ENCODE measurements at places on chromosomes 2 and 18. TPM values are rescaled to one million over a fixed set of nuclear protein-coding genes. Genes with fewer than 3 reads are reported as not detected.

- no peak for DNase-seq
These were observed 13.7 kb downstream of the VAPA start for GRCh38 chr18:9927392-9928063.

DNA sequence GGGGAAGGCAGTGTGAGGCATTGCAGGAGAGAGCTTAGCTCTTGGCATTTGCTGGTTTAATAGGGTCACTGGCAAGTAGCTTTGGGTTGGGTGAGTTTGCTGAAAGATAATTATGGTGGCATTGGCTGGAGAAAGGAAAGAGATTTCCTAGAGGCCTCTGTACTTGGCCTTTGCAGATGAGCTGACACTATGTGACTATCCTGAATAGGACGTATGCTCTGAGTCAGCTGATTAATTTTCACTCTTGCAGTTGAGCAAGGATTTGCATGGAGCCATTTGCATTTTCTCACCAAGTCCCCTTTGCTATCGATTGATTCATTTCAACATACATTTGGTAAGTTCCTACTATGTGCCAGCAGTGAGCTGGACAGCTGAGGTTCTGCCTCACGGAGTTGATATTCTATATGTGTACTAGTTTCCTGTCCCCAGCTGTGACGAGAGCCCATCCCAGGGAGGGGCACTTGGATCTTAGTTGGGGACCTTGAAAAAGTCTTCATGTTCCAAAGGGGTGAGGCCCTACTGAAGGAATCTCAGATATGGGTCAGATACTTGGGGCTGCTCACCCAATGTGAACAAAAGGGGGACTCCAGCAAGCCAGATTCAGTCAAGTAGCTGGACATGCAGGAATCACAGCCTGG, 245.7 kb downstream of the LOXHD1 start:
- no peak for DNase-seq

DNA sequence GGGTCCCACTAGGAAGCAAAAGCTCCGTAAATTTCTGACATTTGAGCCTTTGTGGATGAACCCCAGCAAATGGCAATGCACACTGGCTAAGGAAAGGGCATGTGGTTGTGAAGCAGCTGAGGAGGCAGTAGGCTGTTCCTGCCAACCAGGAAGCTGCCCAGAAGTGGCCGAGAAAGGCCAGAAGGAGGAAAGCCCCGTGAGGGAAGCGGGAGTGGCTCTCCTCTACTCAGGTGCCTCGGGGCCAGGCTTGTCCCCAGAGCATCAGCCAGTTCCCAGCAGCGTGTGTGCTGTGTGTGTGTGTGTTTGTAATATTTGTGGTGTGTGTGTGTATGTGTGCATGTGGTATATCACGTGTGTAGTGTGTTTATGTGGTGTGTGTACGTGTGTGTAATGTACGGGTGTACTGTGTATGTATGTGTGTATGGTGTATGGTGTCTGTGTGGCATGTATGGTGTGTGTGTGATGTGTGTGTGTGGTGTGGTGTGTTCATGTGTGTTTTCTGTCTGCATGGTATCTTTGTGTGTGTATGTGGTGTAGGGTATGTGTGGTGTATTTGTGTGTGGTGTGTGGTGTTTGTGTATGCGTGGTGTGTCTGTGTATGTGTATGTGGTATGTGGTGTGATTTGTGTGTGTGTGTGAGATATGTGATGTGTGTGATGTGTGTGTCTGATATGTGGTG, 90.6 kb downstream of the APOB start:
- no peak for DNase-seq

DNA sequence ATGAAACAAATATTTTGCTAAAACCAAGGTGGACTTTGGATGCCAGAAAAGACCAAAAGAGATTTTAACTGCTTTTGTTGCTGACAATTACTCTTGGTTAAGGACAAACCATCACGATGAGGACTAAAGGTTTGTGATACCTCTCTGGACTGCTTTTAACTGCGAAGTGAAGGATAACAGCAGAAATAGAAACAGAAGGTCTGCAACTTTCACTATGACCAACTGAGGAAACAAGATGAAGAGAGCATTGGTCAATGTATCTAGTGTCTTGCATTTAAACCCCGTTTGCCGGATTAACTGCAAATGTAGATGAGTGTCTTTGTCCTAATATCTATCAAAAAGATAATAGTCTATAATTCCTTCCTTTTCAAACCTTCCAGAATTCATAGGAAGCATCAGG, 541.7 kb downstream of the ERBB4 start:
- no peak for DNase-seq

GRCh38 chr2:52107124-52107523, 1075.2 kb upstream of the NRXN1 start:
- no peak for DNase-seq

- DNase-seq: no peak
These were observed 562.9 kb upstream of the SETBP1 start for GRCh38 chr18:44117821-44118220.

GRCh38 chr18:56851774-56852173, 200.6 kb downstream of the WDR7 start:
- no peak for DNase-seq

DNA sequence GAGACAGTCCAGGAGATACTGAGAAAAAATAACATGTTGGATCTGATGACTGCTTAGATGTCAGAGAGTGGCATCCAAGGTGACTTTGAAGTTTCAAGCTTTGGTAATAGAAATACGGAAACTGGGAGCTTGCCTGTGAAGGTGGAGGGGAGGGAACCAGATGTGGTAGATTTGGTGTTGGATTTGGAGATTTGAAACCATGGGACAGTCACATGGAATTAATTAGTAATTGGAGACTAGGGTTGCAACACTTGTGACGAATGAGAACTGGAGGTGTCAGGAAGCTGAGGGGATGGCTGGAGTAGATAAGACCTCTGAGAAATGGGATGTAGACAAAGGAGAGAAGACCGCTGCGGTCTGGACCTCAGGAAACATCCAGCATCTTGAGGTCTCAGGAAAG, 46.7 kb downstream of the RPL37A start:
- no peak for DNase-seq

GRCh38 chr2:218518876-218519275, 49.3 kb downstream of the USP37 start:
- DNase-seq: no peak

DNA sequence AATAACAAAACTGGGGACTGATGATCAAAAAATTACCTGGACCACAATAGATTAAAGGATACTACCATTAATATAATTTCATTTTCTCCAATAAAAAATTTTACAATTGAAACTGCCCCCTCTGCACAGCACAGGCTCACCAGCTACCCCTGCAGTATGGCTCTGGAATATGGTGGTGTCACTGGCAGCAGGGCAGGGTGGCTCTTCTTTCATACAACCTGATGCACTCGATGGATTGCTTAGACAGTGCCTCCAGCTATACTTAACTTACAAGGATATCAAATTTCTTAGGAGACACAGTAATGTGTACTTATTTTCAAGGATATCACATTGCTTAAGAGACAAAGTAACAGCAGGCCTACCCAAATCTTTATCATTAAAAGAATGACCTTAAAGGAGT, 124.0 kb downstream of the PRELID3A start:
- no peak for DNase-seq

Gene KCNG2
- not detected for total RNA-seq

Gene OLA1
- total RNA-seq: 132 TPM

Gene AQP12B
- total RNA-seq: not detected

All from activated T-helper 1 cell treated with anti-CD3 and anti-CD28 coated beads, Interleukin-12 subunit alpha, Interleukin-12 subunit beta, Interleukin-2, Interleukin-4 antibody, amounts not matched to agents 30 ng/mL and 10 ng/mL and 1 ng/mL, durations not matched to agents 14 hours and 24 hours and 36 hours (primary cell).